ENCODE measurements at places on chromosomes 6 and 20. TPM values are rescaled to one million over a fixed set of nuclear protein-coding genes. Genes with fewer than 3 reads are reported as not detected.

The HCK gene
- 0.42 TPM for total RNA-seq

The C6orf163 gene
- total RNA-seq = 1.5 TPM

The MCM8 gene
- total RNA-seq = 2.2 TPM

The CBLN4 gene
- 1.9 TPM for total RNA-seq

The UNC93A gene
- not detected for total RNA-seq

The ALDH5A1 gene
- total RNA-seq = 6.0 TPM

The EMILIN3 gene
- not detected for total RNA-seq

The SRSF6 gene
- total RNA-seq = 80.7 TPM

The KCNG1 gene
- total RNA-seq = 1.2 TPM

The RIPK1 gene
- total RNA-seq = 9.8 TPM

The AFDN gene
- 73.8 TPM for total RNA-seq

The ACOT8 gene
- 9.8 TPM for total RNA-seq

The KCNB1 gene
- total RNA-seq = 0.31 TPM

The MRS2 gene
- total RNA-seq = 17.4 TPM

The TSHZ2 gene
- 3.4 TPM for total RNA-seq

The RALGAPA2 gene
- total RNA-seq = 26.7 TPM

GRCh38 chr20:11920083-11920482 lies 2.4 kb downstream of the BTBD3 start:
- no peak for DNase-seq

DNA sequence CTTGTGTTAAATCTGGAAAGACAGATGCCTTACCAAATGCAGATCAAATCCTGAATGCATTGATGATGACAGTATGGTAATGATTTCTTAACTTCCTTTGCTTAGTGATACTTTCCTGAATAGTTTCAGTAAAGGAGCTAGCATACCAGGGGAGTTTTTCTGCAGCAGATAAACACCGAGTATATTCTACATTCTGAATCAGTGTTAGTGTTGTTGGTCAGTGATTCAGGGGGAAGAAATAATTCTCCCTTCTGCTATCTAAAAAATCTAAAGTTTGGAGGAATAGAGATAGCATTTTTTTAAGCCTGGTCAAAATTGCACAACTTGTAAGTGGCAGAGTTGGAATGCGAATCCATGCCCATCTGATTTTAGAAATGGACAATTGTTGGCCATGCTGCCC lies 512.2 kb upstream of the MARCKS start:
- DNase-seq = no peak

GRCh38 chr20:3658019-3658715 lies 5.0 kb downstream of the GFRA4 start:
- DNase-seq = no peak

- DNase-seq = no peak
Observed at GRCh38 chr6:134029495-134030455, 22.6 kb downstream of the SLC2A12 start.

- no peak for DNase-seq
Observed at GRCh38 chr20:5674176-5674660, 76.0 kb upstream of the SHLD1 start.

- DNase-seq = no peak
Observed at GRCh38 chr6:112130878-112131277, 43.5 kb downstream of the FAM229B start.

DNA sequence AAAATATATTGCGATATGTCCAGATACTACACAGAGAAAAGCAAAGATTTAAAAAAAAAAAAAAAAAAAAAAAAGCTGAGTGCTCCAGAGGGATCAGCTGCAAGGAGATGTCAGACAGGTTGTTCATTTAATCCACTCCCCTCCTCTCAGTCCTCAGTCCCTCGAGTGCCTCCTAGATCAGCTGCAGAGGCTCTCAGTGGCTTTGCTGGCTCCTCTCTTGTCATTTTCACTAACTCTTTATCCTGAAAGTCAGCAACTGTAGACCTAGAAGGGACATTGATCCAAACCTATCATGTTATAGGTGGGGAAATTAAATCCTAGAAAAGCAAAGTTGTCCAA lies 61.6 kb downstream of the KIAA0319 start:
- DNase-seq = no peak

GRCh38 chr6:36622901-36623546 lies 28.9 kb downstream of the SRSF3 start:
- no peak for DNase-seq

GRCh38 chr6:46032110-46032998 lies 16.7 kb upstream of the CLIC5 start:
- no peak for DNase-seq

GRCh38 chr6:162478192-162478671 lies 249.3 kb downstream of the PRKN start:
- no peak for DNase-seq

GRCh38 chr20:34111702-34112599 lies at the start of gene EIF2S2:
EIF2S2 (minus strand) TSS chr20:34112243; CDS start chr20:34112110, 133 bp downstream.
- peak; percentile 99 for DNase-seq

- DNase-seq = no peak
Observed at GRCh38 chr6:161835500-161836215, 561.8 kb upstream of the AGPAT4 start.

DNA sequence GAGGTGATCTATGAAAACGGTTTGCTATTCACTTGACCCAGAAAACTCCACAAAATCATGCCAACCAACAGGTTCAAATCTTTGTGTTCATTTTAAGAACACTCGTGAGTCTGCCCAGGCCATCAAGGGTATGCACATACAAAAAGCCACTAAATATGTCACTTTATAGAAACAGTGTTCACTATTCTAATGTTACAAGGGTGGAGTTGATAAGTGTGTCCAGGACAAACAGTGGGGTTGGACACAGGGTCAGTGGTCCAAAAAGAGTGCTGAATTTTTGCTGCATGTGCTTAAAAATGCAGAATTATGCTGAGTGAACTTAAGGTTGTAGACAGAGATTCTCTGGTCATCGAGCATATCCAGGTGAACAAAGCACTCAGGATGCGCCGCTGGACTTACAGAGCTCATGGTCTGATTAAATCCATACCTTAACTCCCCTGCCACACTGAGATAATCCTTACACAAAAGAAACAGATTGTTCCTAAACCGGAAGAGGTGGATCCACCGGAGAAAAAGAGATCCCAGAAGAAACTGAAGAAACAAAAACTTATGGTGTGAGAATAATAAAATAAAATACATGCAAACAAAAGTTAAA lies 23.5 kb downstream of the KIAA0408 start:
- DNase-seq = no peak

GRCh38 chr6:72412709-72413044 lies 209.2 kb upstream of the KCNQ5 start:
- no peak for DNase-seq

GRCh38 chr6:46175446-46175845 lies 4.7 kb upstream of the ENPP5 start:
- DNase-seq = no peak

GRCh38 chr6:169933839-169934698 lies 182.6 kb downstream of the ERMARD start:
- peak; percentile 95 for DNase-seq

GRCh38 chr6:107866606-107867301 lies 42.6 kb upstream of the SCML4 start:
- DNase-seq = no peak

- no peak for DNase-seq
Observed at GRCh38 chr20:24894488-24894887, 54.6 kb upstream of the CST7 start.

- DNase-seq = no peak
Observed at GRCh38 chr20:63139837-63140236, 76.1 kb downstream of the YTHDF1 start.

- no peak for DNase-seq
Observed at GRCh38 chr6:3406891-3407809, 49.7 kb downstream of the SLC22A23 start.

DNA sequence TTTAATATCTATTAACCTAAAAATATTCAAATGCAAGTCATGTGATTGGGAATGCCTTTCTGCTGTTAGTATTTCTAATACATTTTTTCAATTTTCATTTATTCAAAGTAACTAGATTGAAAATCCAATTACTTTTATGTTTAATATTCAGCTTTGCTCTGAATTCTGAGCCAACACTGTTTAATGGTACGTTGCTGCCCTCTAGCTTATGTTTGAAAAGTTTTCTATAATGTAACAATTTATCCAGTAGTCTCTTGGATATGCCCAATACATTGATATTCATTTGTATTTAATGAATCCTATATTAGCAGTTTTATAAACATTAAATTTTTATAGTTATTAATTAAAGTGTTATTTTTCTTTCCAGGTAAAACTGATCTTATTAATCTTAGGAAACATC lies 47.4 kb downstream of the LGSN start:
- no peak for DNase-seq

DNA sequence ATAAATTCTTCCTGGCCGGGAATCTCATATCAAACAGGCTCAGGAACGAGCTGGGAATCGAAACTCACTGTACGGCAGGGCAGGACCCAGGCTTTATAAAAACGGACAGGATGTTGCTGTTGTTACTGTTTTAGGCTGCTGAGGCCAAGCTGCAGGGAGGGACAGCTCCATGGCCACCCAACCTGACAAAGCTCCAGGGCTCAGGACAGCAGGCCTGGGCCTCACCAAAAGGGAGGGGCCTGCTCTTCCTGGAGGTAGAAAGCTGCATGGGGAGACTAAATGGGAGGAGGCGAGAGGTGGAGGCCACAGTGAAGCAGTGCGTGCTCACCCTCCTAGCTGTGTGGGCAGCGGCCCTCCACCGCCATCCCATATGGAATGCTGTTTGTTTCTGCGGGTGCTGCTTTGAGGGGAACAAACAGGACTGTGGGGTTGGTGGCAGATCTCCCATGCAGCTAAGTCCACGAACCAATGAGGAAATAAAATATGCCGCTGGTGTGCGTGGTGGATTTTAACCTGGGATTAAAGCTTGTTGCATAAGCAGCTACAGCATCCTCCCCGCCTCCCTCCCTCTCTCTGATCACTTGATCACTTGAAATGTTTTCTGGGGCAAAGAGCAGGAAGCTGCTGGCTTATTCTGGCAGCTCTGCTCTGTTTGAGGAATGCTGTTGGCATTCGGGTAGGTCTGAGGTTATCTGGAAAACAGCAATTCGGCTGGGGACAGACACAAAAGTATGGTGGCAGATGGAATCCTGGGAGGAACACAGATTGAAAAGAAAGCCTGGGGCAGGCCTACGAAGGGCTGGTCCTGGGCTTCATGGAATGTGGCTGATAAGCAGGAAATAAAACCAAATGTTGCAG lies 2.4 kb upstream of the ZMYND8 start:
- peak; percentile 92 for DNase-seq

GRCh38 chr6:45718871-45719270 lies 296.8 kb downstream of the CLIC5 start:
- no peak for DNase-seq

GRCh38 chr6:26441977-26442376 lies 1.7 kb downstream of the BTN3A3 start:
- DNase-seq = no peak

DNA sequence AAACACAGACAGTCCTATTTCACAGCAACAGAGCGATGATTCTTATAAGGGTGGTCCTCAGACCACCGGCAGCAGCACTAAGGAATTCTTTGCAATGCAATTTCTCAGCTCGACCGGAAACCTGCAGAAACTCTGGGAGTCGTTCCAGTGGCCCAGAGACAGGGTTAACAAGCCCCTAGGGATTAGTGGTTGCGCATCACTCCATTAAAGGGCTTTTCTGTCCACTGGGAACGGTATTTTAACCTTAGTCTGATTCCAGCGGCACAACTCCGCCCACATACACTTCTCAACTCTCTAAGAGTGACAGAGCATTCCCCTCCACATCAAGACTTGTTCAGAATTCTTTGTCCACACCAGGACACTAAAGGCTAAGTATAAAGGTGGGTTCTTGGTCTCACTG lies 341.5 kb downstream of the TFAP2A start:
- no peak for DNase-seq

GRCh38 chr6:548517-548916 lies 108.4 kb downstream of the HUS1B start:
- no peak for DNase-seq

- no peak for DNase-seq
Observed at GRCh38 chr6:39599341-39599740, 125.9 kb downstream of the KIF6 start.

DNA sequence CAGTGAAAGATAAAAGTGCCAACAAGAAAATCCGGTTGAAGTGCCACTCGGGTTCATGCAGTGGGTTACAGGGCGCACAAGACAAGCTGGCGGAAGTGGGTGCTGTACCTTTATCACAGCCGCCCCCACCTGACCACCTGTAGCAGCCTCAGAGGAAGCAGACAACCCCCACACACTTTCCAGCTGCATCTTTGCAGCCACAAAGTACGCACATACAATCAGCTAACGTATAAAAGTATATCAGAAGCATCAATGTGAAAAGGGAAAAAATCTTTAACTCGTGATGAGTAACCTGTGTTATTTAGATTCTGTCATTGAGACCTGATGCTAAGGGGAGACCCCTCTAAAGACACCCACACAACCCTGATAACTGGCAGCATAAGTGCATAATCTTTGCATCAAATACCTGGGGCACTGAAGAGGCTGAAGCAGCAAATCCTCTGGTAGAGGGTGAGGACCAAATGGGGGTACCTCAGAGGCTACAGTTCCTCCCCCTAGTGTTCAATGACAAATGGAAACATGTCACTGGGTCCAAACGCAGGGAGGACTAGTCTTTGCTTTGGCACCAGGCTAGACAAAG lies 22.1 kb downstream of the BACH2 start:
- DNase-seq = no peak

Measured in pancreas (tissue), 10 donors.